ENCODE measurements at places on chromosomes 2 and 18.
A peak's percentile ranks its signal among the peaks of the same experiment; 100 is the strongest.

DNA sequence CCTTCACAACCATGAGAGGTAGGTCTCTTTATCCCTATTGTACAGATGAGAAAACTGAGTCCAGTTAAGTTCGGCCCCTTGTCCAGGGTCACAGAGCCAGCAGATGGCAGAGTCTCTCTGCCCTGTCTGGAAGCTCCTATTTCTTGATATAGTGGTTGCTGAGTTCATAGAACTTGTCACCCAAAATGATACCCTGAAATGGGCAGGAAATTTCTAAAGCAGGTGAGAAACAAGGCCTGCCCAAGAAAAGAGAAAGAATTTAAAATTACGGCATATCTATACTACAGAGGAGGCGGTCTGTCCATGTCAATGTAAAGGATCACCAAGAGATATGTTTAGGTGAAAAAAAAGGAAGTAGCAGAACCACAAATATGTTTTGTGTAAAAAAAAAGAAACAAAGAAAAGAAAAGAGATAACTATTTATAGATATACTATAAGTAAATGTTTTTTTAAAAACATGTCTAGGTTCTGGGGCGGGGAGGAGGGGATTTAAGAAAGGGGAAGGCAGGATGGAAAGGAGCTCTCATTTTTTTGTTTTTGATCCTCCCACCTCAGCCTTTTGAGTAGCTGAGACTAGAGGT is 39.8 kb downstream of the MYO7B start:
- no peaks in the 10 kb centered on the region for H3K36me3 ChIP-seq
- no peaks in the 10 kb centered on the region for H3K27me3 ChIP-seq
- H3K4me3 ChIP-seq, result no peak overlapping the region
- ATAC-seq, result no peak
- no peak overlapping the region for H3K27ac ChIP-seq
- no peaks in the 10 kb centered on the region for H3K4me1 ChIP-seq

DNA sequence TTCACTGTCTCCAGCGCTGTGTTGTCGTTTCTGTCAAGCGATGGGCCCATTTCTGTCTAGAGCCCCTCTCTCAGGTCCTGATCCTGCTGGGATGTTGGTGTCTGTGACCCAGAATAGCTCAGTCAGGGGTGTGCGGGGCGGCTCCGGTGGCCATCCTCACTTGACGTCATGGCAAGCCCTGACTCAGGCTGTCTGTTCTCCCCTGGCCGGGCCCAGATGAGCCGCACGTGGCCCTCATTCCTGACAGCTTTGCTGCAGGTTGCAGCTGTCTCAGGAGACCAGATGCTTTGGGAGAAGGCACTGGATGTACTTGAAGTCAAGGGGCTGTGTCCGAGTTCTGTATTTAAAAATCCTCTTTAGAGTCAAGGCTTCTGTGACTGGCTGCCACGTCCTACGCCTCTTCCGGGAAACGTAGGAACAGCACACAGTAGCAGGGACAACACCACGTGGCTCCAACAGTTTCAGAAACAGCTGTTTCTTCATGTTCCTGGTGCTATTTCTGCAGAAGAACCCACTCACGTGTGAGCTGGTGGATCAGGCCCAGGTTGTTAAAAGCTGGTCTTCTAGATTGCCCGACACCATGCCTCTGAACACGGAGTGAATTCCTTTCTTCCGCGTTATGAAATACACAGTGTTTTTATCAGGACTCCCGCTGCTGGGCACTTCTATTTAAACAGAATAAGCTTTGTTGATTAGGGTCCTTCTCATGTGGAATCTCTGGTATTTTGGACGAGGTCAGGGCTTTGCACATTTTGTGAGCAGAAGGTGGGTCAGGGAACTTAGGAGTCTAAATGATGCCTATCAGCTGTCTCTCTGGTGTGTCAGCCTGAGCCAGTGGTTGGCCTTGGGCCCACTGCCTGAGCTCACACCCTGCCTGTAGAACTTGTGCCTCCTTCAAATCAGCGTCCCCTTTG is 28.3 kb upstream of the NTSR2 start:
- no peaks in the 10 kb centered on the region for H3K27me3 ChIP-seq
- no peaks in the 10 kb centered on the region for H3K4me1 ChIP-seq
- peak; percentile 88 for ATAC-seq

DNA sequence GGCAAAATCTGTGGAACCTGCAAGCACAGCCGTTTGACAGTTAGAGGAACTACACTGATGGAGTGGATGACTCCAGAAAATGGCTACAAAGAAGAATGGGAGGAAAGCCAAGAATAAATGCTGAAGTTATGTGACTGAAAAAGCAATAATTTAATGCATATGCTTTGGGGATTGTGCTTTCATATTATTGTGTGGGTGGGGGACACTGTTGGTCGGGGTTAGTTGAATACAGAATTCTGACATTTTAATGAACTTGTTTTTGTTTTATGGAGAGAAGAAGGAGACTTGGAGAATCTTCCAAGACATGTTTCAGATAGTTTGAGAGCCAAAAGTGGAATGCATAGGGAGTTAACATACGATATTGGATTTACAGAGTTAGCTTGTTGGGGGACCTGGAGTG is 68.5 kb downstream of the NRP2 start:
- peaks cover 78% of the 10 kb centered on the region for H3K36me3 ChIP-seq
- peak overlapping the region; percentile 94 for H3K27ac ChIP-seq
- peaks cover 6% of the 10 kb centered on the region for H3K4me1 ChIP-seq

GRCh38 chr2:39620067-39620466 is 45.6 kb upstream of the TMEM178A start:
- no peaks in the 10 kb centered on the region for H3K27me3 ChIP-seq
- ATAC-seq, result no peak
- no peak overlapping the region for H3K4me3 ChIP-seq
- H3K4me1 ChIP-seq, result peaks cover 12% of the 10 kb centered on the region

GRCh38 chr2:68385220-68385906 is 20.3 kb downstream of the PLEK start:
- H3K4me3 ChIP-seq, result no peak overlapping the region
- H3K27ac ChIP-seq, result no peak overlapping the region
- peaks cover 8% of the 10 kb centered on the region for H3K4me1 ChIP-seq

- H3K4me3 ChIP-seq, result no peak overlapping the region
- ATAC-seq, result no peak
- no peaks in the 10 kb centered on the region for H3K27me3 ChIP-seq
- no peak overlapping the region for H3K27ac ChIP-seq
- no peaks in the 10 kb centered on the region for H3K4me1 ChIP-seq
- H3K36me3 ChIP-seq, result no peaks in the 10 kb centered on the region
These were observed 437.1 kb downstream of the DCDC2C start for GRCh38 chr2:4140281-4140970.

- no peak overlapping the region for H3K4me3 ChIP-seq
- H3K4me1 ChIP-seq, result no peaks in the 10 kb centered on the region
- H3K27me3 ChIP-seq, result no peaks in the 10 kb centered on the region
- no peak for ATAC-seq
- no peaks in the 10 kb centered on the region for H3K36me3 ChIP-seq
These were observed 6.7 kb upstream of the QPCT start for GRCh38 chr2:37337620-37338280.

- H3K4me1 ChIP-seq, result no peaks in the 10 kb centered on the region
- no peak for ATAC-seq
- H3K27ac ChIP-seq, result no peak overlapping the region
- H3K36me3 ChIP-seq, result no peaks in the 10 kb centered on the region
These were observed 532.1 kb downstream of the SOX11 start for GRCh38 chr2:6224267-6224666.

GRCh38 chr2:180695586-180696401 is 284.6 kb upstream of the UBE2E3 start:
- no peaks in the 10 kb centered on the region for H3K4me1 ChIP-seq
- H3K36me3 ChIP-seq, result no peaks in the 10 kb centered on the region
- H3K27ac ChIP-seq, result no peak overlapping the region
- H3K4me3 ChIP-seq, result no peak overlapping the region
- no peaks in the 10 kb centered on the region for H3K27me3 ChIP-seq

- H3K36me3 ChIP-seq, result no peaks in the 10 kb centered on the region
- H3K4me3 ChIP-seq, result no peak overlapping the region
- no peak for ATAC-seq
- no peak overlapping the region for H3K27ac ChIP-seq
- H3K27me3 ChIP-seq, result no peaks in the 10 kb centered on the region
These were observed 45.4 kb upstream of the KIF5C start for GRCh38 chr2:148829618-148830017.

DNA sequence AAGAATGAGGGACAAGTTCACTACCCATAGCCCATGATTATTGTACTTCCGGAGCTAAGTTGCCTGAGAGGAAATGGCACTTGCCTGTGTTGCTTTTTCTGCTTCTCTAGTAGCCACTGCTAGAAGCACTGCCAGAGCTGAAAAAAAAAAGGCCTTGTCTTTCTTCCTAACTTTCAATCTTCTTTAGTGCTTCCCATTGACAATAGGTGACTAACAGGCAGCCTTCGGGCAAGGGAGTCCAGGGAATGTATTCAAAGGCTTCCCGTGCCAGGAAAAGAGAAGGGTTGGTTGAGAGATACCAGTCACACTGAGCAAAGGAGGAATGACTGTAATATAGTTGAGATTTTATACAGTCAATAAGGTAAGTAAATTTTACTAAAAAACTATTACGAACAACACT is 242.0 kb downstream of the CALCRL start:
- H3K4me1 ChIP-seq, result no peaks in the 10 kb centered on the region
- no peak overlapping the region for H3K4me3 ChIP-seq
- ATAC-seq, result no peak
- H3K27me3 ChIP-seq, result no peaks in the 10 kb centered on the region
- H3K36me3 ChIP-seq, result no peaks in the 10 kb centered on the region

DNA sequence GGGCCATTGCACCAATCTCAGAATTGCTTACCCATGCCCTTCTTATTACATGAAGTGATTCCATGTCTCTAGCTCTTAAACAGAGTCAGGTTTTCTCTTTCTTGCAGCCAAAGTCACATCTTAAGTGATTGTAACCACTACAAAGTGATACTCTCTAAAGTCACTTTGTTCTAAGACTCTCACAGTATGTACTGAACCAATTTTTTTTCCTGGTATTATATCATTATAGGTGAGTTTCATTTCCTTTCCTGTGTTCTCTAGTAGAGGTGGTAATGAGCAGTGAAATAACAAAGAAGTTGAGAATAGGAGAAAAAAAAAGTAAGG is 66.3 kb upstream of the DARS1 start:
- H3K36me3 ChIP-seq, result no peaks in the 10 kb centered on the region
- no peak for ATAC-seq
- no peak overlapping the region for H3K4me3 ChIP-seq
- no peaks in the 10 kb centered on the region for H3K27me3 ChIP-seq
- H3K27ac ChIP-seq, result no peak overlapping the region
- no peaks in the 10 kb centered on the region for H3K4me1 ChIP-seq

GRCh38 chr2:218882461-218882816 is 1.8 kb downstream of the WNT10A start:
- no peaks in the 10 kb centered on the region for H3K36me3 ChIP-seq
- H3K4me3 ChIP-seq, result no peak overlapping the region
- H3K4me1 ChIP-seq, result peaks cover 35% of the 10 kb centered on the region
- H3K27ac ChIP-seq, result no peak overlapping the region
- no peak for ATAC-seq

DNA sequence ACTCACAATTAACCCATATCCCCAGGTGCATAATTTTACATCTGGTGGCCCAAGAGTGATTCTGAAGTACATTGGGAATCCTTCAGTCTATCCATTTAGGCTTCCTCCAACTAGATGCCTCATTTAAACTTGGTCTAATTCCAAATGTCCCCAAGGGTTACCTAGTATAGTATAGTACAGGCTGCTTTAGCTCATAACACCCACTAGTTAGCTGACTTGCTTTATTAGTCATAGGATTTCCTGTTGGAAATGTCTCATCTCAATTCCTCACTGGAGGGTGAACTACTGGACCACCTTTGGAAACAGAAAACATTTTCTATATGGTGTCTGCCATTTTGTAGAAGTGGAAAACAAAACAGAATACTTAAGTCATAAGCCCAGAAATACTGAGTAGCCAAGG is 202.5 kb upstream of the SESTD1 start:
- H3K27me3 ChIP-seq, result no peaks in the 10 kb centered on the region
- H3K4me1 ChIP-seq, result no peaks in the 10 kb centered on the region
- no peaks in the 10 kb centered on the region for H3K36me3 ChIP-seq
- H3K4me3 ChIP-seq, result no peak overlapping the region
- no peak overlapping the region for H3K27ac ChIP-seq
- no peak for ATAC-seq

GRCh38 chr18:6719098-6719846 is 10.2 kb upstream of the ARHGAP28 start:
- no peaks in the 10 kb centered on the region for H3K36me3 ChIP-seq
- no peaks in the 10 kb centered on the region for H3K27me3 ChIP-seq
- no peak overlapping the region for H3K4me3 ChIP-seq
- no peak for ATAC-seq

DNA sequence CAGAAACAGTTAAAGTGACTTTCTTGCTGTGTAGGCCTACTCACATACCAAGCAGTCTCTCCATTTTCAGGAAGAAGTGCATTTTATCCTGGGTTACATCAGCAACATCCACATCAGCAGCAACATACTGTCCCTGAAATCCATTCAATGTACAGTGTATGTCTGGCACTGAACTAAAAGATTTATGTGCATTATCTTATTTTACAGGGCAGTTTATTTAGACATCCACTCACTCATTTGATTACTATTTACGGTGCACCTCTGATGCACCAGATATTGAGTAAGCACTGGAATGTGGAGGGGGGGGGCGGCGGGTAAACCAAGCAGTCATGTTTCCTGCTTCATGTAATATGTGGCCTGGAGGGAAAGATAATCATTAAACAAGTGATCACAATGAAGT is 1128.2 kb downstream of the BCL11A start:
- no peak for ATAC-seq
- H3K27ac ChIP-seq, result no peak overlapping the region
- no peaks in the 10 kb centered on the region for H3K36me3 ChIP-seq
- no peaks in the 10 kb centered on the region for H3K27me3 ChIP-seq
- no peaks in the 10 kb centered on the region for H3K4me1 ChIP-seq
- no peak overlapping the region for H3K4me3 ChIP-seq

GRCh38 chr2:204072443-204073324 is 136.1 kb downstream of the ICOS start:
- H3K4me3 ChIP-seq, result no peak overlapping the region
- no peaks in the 10 kb centered on the region for H3K27me3 ChIP-seq
- ATAC-seq, result no peak
- H3K36me3 ChIP-seq, result no peaks in the 10 kb centered on the region
- H3K27ac ChIP-seq, result no peak overlapping the region
- no peaks in the 10 kb centered on the region for H3K4me1 ChIP-seq

GRCh38 chr2:80053522-80054345 is 250.8 kb downstream of the LRRTM1 start:
- H3K27ac ChIP-seq, result no peak overlapping the region
- H3K36me3 ChIP-seq, result no peaks in the 10 kb centered on the region
- H3K4me3 ChIP-seq, result no peak overlapping the region
- no peaks in the 10 kb centered on the region for H3K27me3 ChIP-seq
- H3K4me1 ChIP-seq, result no peaks in the 10 kb centered on the region

GRCh38 chr2:168006498-168006897 is 240.9 kb downstream of the STK39 start:
- H3K36me3 ChIP-seq, result no peaks in the 10 kb centered on the region
- no peak overlapping the region for H3K4me3 ChIP-seq
- H3K4me1 ChIP-seq, result no peaks in the 10 kb centered on the region
- no peak for ATAC-seq
- no peaks in the 10 kb centered on the region for H3K27me3 ChIP-seq
